ENCODE measurements at places on chromosomes 5 and 9.

- no peak for DNase-seq
These were observed 282.8 kb upstream of the TNC start for GRCh38 chr9:115400796-115401195.

GRCh38 chr5:179271821-179272325 is 73.4 kb downstream of the ADAMTS2 start:
- DNase-seq: no peak

- no peak for DNase-seq
These were observed 4.3 kb downstream of the ERAP2 start for GRCh38 chr5:96880444-96881164.

DNA sequence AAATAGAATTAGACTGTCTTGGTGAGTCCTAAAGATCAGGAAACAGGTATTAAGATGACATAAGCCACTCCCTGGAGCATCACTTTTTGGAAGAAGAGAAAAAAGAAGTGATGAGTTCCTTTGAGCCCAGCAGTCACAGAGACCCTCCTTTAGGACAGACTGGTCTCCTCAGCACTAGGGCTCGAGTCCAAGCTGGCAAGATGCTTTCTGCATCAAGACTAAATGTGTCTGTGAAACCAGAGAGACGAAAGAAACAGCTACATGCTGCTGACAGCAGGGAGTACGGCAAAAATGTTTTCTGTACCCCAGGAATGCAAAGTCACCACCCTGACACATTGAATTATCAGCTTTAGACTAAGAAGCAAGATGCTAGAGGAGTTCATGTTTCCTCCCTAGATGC is 184.5 kb downstream of the CRB2 start:
- DNase-seq: no peak

GRCh38 chr5:83474991-83475390 is 3.4 kb downstream of the VCAN start:
- DNase-seq: no peak

DNA sequence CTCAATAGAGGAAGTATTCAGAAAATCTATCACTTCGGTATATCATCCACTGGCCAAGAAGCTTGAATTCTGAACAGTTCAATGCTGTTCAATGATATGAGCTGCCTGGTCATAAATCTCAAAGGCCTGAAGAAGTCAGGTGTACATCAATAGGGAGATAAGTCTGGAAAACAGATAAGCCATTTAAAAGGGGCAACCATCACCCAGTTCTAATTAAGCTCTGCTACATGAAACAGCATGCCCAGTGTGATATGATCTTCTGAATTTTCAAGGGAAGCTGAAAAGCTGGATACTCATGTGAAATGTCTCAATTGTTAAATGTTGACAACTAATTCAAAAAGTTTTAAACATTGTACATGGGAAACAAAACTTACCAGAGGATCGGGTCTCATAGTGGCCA is 2020.7 kb upstream of the WWC1 start:
- no peak for DNase-seq

DNA sequence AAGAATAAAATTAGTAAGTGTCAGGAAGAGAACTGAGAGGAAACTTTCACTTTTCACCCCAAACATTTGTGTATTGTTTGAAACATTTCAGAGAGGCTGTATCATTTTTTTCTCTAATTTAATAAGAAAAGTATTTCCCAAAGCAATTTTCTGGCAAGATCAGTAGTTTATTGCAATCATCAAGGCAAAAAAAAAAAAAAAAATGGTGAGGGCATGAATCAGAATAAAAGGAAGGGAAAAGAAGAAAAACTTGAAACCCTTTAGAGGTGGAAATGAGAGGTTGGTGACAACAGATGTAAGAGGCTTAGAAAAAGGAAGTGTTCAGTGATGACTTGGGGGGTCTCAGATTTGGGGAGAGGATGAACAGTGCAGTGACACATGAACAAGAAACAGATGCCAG is 13.3 kb downstream of the SHC3 start:
- DNase-seq: no peak

DNA sequence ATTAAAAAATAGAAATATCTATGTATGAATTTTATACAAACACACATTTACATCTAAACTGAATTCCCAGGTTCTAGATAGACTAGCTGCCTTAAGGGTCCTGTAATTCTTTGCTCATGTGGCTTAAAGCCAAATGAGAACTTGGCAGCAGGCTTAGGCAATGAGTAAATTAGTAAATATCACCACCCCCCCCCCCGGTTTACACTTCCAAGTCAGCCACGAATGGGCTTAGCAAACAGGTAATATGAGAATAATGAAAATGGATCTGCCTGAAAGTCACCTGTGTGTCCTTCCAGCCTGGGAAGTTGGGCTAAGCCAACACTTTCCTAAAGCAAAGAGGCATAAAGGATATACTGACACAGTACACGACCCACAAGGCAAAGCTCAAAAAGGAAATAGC is 108.6 kb downstream of the KLHL3 start:
- DNase-seq: no peak

DNA sequence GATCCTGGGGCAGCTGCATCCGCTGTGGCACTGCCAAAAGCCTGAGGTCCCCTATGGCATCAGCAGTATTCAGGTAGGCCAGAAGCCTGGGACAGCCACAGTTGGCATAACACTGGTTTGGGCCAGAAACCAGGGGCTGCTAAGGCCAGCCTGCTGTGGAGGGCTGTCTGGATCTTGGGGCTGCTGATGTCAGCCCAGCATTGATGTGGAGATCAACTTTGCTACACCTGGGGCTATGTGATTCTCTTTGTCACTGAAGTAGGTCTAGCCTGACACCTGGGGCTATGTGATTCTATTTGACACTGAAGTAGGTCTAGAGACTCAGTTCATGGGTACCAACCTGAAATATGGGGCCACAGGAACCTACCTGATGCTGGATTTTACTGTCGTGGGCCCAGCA is 411.5 kb downstream of the RASEF start:
- no peak for DNase-seq

DNA sequence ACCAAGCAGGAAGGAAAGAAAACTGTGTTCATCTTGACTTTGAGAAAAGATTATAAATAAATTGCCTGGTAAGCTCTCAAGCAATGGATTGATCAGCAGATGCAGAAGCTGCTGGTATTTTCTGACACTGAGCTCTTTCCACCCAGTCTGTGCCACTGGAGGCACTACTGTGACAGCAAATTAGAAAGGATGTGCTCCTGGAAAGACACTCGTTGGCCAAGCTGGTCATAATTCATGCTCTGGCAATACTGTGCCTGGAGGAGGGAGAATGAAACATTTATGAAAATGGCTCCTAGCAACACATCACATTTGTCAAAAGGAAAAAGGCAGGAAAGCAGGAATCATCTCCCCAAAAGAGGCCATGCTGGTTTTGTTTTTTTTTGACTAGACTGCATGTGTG is 84.2 kb downstream of the CAVIN4 start:
- no peak for DNase-seq

- no peak for DNase-seq
These were observed 117.9 kb upstream of the PRSS3 start for GRCh38 chr9:33677506-33677809.

- no peak for DNase-seq
These were observed 30.0 kb upstream of the MATR3 start for GRCh38 chr5:139263536-139263935.

- DNase-seq: no peak
These were observed 158.1 kb downstream of the C9orf152 start for GRCh38 chr9:110049699-110050450.

DNA sequence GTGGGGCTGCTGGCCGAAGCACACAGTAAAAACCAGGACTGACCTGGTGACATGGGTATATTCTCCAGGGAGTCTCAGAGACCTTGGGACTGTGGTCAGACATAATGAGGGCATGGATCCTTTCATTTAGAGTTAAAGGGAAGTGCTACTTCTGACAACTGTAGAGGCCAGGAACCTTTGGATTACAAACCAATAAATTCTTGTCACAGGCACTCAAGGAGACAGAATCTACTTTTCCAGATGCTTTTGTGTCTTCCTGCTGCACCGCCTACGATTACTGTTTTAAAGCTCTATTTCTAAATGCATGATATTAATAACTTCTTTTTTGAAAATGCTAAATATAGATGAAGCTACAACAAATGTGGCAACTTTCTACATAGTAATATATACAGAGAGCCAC is 106.5 kb upstream of the LPAR1 start:
- DNase-seq: no peak

- no peak for DNase-seq
These were observed 141.8 kb downstream of the YIPF5 start for GRCh38 chr5:144028636-144029035.

DNA sequence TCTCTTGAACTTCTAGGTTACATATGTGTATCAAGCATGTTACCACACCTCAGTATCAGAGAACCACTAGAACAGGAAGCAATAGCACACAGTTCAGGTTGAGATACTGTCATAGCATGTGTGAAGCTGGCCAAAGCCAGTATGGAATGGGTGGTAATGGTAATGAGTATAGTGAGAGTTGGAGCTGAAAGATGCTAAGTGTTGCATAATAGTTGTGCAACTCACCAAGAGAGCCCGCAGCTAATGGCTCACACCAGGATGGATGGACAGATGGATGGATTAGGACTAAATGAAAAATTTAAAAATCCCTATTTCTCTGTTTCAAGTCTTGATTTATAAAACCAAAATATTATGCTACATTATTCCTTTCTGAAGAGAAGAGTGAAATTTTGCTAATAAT is 53.4 kb upstream of the KCNN2 start:
- DNase-seq: no peak

DNA sequence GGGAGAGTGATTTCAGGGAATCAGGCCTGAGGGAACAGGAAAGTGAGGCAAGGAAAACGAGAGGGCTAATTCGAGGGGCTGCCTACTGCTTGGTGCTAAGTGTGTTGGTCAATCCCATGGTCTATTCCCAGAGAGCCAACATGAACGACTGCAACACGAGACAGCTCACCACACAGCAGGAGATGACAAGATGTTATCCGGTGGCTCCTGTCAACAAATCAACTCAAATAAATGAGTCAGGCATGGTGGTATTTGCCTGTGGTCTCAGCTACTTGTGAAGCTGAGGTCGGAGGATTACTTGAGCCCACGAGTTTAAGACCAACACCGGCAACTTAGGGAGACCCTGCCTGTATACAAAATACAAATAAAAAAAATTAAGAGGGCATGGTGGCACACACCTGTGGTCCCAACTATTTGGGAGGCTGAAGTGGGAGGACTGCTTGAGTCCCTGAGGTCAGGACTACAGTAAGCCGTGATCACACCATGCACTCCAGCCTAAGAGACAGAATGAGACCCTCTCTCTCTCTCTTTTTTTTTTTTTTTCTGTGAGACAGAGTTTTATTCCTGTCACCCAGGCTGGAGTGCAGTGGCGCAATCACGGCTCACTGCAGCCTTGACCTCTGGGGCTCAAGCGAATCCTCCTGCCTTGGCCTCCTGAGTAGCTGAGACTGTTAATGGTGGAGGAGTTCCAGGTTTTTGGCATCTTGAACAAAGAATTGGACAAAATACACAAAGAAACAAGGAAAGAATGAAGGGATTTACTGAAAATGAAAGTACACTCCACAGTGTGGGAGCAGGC is 9.0 kb upstream of the FAF2 start:
- DNase-seq: no peak

- no peak for DNase-seq
These were observed 12.2 kb downstream of the LCN12 start for GRCh38 chr9:136964171-136964689.
